Heart right ventricle (tissue), 16 donors: ENCODE measurements at places on chromosomes 1 and 21. TPM values are rescaled to one million over a fixed set of nuclear protein-coding genes. Genes with fewer than 3 reads are reported as not detected.

GPX7 gene
- 8.6 TPM for total RNA-seq

RGS18 gene
- 0.45 TPM for total RNA-seq

OPTC gene
- total RNA-seq: not detected

SLC30A2 gene
- 4.0 TPM for total RNA-seq

C1orf53 gene
- total RNA-seq: 7.8 TPM

RHEX gene
- not detected for total RNA-seq

- H3K27ac ChIP-seq: no peak overlapping the region
- no peaks in the 10 kb centered on the region for H3K4me1 ChIP-seq
- no peak overlapping the region for H3K4me3 ChIP-seq
- DNase-seq: no peak
- H3K36me3 ChIP-seq: no peaks in the 10 kb centered on the region
Observed at GRCh38 chr1:214074477-214074876, 86.7 kb downstream of the PROX1 start.

GRCh38 chr1:156839426-156840109 lies 19.3 kb downstream of the INSRR start:
- H3K36me3 ChIP-seq: no peaks in the 10 kb centered on the region
- no peak overlapping the region for H3K4me3 ChIP-seq
- DNase-seq: no peak
- no peaks in the 10 kb centered on the region for H3K4me1 ChIP-seq
- H3K27ac ChIP-seq: no peak overlapping the region
- peaks cover 23% of the 10 kb centered on the region for H3K27me3 ChIP-seq

DNA sequence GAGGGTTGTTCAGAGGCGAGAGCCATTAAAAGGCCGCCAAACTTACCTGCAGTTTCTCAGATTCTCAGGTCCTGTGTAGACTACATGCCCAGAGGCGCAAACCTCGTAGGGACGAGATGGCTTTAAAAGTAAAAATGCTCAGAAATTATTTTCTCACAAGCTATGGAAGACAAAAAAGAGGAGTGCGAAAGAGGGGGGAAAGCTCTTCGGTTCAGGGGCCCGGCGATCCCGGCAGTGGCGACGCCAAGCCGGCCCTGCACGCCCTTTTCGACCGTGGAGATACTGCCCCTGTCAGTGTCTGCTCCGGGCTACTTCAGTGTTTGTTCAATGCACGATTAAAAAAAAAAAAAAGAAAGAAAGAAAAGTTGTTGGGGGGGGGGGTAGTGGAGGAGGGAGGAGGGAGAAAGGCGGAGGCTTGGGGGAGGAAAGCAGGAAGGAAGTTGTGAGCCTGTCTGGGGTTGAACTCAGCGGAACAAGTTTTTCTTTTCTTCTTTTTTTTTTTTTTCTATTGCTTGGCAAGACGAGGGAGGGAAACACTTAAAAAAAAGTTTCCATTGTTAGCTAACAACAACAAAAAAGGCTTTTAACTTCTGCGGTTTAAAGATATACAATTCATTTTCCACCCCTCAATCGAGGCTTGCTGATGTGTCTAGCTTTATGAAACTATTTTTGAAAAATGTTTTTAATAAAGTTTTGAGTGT lies at the start of gene ITPKB:
Gene ITPKB, minus strand, starts transcription at position 288 of the 701 bp plus-strand sequence. CDS start 1,824 bp downstream, outside the sequence.
- peaks cover 29% of the 10 kb centered on the region for H3K36me3 ChIP-seq
- peaks cover 40% of the 10 kb centered on the region for H3K4me1 ChIP-seq
- H3K27me3 ChIP-seq: no peaks in the 10 kb centered on the region
- peak within 1 kb of the TSS; percentile 86 for H3K4me3 ChIP-seq

DNA sequence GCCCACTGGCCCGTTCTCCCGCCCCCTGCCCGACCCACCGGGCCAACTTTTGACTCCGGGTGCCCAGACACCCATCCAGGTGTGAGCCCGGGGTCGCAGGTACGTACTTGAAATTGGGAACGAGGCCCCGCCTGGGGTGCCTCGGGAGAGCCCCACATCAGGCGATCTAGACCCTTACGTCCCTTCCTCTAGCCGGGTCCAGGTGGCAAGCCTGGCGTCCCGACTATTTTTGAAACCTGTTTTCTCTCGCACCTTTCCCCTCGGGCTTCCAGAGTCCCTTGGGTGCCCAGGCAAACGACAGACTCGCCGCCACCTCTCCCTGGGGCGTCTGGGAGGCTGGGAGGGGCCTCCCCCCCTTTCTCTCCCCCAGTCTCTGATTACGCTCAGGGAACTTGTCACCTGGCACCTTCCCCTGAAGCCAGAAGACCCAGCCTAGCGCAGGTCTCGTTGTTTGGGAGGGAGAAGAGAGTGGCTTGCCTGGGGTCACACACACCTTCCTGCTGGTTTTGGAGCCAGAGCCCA lies 898 bp downstream of the LDLRAP1 start:
- H3K4me1 ChIP-seq: peaks cover 51% of the 10 kb centered on the region
- H3K4me3 ChIP-seq: peak overlapping the region; percentile 90
- no peak for DNase-seq
- H3K36me3 ChIP-seq: no peaks in the 10 kb centered on the region
- peak overlapping the region; percentile 88 for H3K27ac ChIP-seq
- no peaks in the 10 kb centered on the region for H3K27me3 ChIP-seq

- DNase-seq: no peak
- no peaks in the 10 kb centered on the region for H3K36me3 ChIP-seq
- H3K27me3 ChIP-seq: no peaks in the 10 kb centered on the region
- H3K4me3 ChIP-seq: no peak overlapping the region
- H3K27ac ChIP-seq: no peak overlapping the region
Observed at GRCh38 chr1:50930965-50931737, 28.9 kb downstream of the FAF1 start.

- H3K27me3 ChIP-seq: no peaks in the 10 kb centered on the region
- no peak for DNase-seq
- no peak overlapping the region for H3K4me3 ChIP-seq
- H3K4me1 ChIP-seq: peaks cover 33% of the 10 kb centered on the region
- H3K27ac ChIP-seq: no peak overlapping the region
Observed at GRCh38 chr1:203401199-203401877, 50.4 kb upstream of the FMOD start.

DNA sequence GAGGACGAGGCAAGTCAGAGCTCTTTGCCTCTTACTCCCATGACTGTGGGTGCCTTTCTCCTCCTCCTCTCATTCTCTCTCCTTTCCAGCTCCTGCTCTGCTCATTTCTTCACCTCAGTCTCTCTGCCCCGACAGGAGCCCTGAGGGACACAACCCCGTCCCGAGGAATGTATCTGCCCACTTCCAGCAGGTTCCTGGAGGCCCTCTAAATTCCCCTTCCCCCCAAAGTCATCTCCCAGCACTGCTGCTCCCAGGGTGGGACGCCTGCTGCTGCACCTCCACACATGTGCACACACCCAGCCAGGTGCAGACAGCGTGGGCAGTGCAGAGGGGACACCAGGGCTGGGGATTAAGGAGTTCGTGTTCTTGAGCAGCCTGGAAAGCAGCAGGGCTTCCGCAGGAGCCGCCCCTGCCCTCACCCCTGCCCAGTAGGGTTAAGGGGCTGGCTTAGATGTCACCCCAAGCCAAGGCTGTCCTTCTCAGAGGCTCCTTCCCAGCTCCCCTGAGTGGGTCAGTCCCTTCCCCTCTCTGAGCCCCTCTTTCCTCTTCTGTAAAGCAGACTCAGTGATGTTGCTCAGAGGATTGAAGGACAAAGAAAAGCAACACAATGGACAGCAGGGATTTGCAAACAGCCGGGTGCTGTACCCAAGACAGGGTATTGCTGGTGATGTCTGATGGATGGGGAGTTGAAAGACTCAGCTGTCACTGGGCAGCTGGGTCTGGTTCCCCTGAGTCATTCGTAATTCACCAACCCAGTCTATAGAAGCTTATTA lies 346.0 kb downstream of the MATN1 start:
- H3K27me3 ChIP-seq: no peaks in the 10 kb centered on the region
- H3K27ac ChIP-seq: no peak overlapping the region
- peaks cover 3% of the 10 kb centered on the region for H3K4me1 ChIP-seq
- no peak overlapping the region for H3K4me3 ChIP-seq
- no peak for DNase-seq

DNA sequence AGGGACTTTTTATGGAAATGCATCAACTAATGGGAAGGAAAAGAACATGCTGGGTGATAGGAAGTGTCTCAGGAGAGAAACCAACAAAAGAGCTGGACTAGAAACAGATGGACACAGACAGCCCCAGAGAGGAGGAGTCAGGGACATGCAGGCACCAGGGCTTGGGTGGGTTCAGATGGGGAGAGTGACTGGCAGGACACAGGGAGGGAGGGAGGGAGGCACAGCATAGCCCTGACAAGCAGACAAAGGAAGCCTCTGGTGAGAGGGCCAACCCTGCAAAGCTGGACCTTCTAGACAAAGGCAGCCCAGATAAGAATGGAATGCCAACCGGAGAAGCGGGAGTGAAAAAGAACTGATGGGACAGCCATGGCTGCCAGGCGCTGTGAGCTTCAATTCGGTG lies 568.8 kb downstream of the AJAP1 start:
- H3K36me3 ChIP-seq: no peaks in the 10 kb centered on the region
- DNase-seq: no peak
- H3K27me3 ChIP-seq: peaks cover 14% of the 10 kb centered on the region
- no peak overlapping the region for H3K27ac ChIP-seq
- no peaks in the 10 kb centered on the region for H3K4me1 ChIP-seq

DNA sequence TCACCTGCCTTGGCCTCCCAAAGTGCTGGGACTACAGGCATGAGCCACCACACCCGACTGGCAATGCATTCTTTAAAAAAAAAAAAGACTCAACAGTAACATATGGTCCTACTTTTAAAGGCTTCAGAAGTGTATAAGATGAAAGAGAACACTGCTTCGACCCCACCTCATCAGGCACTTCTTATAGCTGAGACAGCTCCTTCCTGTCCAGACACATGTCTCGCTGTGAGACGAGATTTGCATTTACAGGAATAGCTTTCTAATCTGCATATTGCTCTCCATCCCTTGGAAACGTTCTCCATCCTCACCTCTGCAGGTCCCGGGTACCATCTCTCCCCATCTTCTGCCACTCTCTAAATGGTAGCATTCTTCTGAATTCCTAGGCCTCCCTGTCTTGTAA lies 6.7 kb downstream of the AZIN2 start:
- H3K27ac ChIP-seq: no peak overlapping the region
- no peak overlapping the region for H3K4me3 ChIP-seq
- no peaks in the 10 kb centered on the region for H3K27me3 ChIP-seq
- H3K4me1 ChIP-seq: no peaks in the 10 kb centered on the region

DNA sequence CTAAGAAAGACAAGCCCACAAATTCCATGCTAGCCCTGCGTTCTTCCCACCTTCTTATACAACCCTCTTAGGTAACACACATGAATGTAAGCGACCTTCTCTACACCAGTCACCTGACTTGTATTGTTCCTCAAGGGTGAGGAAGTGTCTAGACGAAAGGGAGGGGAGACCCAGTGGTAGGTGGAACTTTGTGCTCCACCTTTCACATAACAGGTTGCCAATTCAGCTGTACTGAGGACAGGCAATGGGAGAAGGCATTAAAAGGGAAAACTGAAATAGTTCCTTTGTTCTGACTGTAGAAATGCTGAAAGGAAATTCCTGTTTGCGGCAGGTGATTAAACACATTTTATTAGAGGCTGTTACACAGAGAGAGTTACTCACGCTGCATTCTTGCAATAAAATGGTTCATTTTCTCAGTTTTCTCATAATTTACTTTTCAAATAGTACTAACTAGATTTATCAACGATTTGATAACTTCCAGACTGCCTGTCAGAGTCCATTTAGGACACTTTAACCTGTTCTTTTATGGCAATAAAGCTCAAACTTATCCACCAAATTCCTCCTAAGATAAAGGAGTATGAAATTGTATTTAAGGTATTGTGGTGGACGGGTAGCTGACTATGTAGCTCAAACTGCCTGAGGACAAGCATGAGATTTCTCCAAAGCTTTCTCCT lies 17.8 kb upstream of the CHRM3 start:
- no peaks in the 10 kb centered on the region for H3K27me3 ChIP-seq
- DNase-seq: no peak
- no peaks in the 10 kb centered on the region for H3K4me1 ChIP-seq
- H3K4me3 ChIP-seq: no peak overlapping the region
- H3K27ac ChIP-seq: no peak overlapping the region
- no peaks in the 10 kb centered on the region for H3K36me3 ChIP-seq

DNA sequence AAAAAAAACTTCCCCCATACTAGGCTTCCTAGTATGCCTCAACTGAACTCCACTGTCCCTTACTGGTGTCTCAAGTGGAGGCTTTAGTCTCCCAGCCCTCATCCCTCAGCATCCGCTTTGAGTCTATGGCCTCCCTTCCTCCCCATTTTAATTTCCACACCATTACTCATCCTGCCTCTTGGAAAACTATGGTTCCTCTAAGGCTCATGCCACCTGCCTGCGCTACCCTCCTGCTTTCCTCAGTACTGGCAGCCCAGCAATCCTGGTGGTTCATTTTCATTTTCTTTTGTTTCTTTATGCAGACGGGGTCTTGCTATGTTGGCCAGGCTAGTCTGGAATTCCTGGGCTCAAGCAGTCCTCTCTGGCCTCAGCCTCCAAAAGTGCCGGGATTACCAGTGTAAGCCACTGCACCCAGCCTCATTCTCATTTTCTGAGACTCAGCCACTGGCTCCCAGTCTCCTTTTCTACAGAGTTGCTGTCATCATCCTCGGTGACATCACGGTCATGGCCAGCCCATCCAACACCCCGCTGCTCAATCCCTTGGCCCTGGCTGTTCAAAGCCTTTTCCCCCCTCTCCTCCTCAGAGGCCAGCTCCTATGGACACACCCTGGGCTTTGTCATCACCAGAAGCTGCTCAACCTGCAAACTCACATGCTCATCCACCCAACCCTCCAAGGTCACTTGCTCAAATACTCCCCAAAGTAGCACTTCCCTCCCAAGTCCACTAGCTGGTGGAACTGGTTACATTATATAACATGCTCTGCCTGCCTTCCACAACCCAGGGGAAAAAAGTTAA lies 2.3 kb upstream of the PMVK start:
- DNase-seq: no peak
- H3K27me3 ChIP-seq: no peaks in the 10 kb centered on the region
- H3K4me1 ChIP-seq: peaks cover 52% of the 10 kb centered on the region
- peak overlapping the region; percentile 96 for H3K27ac ChIP-seq

DNA sequence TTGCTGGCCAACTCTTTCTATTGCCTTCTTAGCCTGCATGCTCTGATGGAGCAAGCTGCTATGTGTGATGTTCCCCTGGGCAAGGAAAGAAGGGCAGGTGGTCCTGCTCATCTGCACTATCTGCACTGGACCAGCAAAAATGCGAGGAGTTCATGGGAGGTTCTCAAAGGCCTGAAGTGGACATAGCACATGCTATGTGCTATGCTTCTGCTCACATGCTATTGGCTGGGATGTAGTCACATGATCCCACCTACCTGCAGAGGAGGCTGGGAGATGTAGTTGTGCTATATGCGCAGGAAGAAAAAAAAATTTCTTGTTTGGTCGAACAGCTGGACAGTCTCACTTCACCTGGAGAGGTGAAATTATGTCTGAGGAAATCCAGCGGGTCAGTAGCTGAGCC lies 587.7 kb downstream of the MATN1 start:
- DNase-seq: no peak
- H3K27ac ChIP-seq: no peak overlapping the region
- no peak overlapping the region for H3K4me3 ChIP-seq
- H3K36me3 ChIP-seq: no peaks in the 10 kb centered on the region
- no peaks in the 10 kb centered on the region for H3K4me1 ChIP-seq
- no peaks in the 10 kb centered on the region for H3K27me3 ChIP-seq
